ENCODE measurements at places on chromosomes 6 and 20. TPM values are rescaled to one million over a fixed set of nuclear protein-coding genes. Genes with fewer than 3 reads are reported as not detected.

DNA sequence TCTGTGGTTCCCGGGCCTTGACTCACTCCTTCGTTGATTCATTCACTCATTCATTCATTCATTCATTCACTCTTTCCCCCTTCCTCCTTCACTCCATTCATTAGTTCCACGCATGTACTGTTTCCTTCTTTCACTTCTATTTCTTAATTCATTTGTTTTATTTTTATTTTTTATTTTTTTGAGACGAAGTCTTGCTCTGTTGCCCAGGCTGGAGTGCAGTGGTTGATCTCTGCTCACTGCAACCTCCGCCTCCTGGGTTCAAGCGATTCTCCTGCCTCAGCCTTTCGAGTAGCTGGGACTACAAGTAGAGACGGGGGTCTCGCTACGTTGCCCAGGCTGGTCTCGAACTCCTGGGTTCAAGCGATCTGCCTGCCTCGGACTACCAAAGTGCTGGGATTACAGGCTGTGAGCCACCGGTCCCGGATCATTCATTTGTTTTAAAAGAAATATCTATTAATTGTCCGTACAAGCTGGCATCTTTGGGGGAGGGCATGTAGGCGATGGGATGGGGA is 427 bp upstream of the NFKBIE start:
- no peak for DNase-seq

- no peak for DNase-seq
Observed at GRCh38 chr20:23656372-23656771, 18.6 kb upstream of the CST3 start.

DNA sequence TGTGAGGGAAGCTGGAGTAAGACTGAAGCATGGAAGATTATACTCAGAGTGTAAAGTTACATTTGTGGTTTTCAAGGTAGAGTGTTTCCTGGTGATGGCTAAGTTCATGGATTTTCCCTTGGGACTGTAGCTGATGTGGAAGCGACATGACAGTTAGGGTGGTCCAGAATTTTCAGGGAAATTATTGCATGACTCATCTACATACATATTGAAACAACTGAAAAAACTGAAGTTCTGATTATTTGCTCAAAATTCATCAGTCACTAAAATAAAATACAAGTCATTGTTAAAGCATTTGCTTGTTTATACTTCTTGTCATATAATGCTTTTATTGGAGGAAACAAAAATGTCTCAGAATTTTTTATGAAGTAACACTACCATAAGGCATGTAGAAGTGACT is 700.0 kb downstream of the RFPL4B start:
- DNase-seq: no peak

DNA sequence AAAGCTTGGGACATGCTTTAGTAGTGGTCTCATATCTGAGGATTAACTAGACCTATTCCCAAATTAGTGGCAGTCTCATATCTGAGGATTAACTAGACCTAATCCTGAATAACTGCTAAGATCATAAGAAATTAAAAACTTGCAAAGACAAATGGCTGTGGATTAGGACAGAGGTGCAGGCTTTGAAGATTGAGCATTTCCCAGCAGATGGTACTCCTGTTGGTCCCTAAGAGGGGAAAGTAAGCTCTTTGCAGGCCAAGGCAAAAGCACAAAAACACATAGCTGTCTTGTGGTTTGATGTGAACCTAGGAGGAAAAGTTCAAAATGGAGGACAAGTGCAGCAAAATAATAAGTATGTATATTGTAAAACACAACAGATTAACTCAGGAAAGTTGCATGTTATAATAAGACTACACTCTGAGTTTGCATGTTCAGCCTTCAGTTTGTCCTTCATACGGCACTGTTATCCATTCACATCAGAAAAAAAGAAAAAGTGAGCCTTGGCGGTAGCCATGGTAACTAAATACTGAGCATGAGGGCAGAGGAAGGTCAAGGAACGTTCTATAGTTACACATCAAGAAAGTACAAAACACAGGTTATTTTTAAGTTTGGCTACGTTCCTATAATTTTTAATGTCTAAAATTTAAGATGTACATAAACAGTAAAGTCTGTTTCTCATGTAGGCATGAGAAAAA is 62.8 kb downstream of the FILIP1 start:
- no peak for DNase-seq

Gene C6orf58
- not detected for total RNA-seq

Data from activated CD4-positive, alpha-beta T cell treated with anti-CD3 and anti-CD28 coated beads for 36 hours (primary cell).